ENCODE measurements at places on chromosomes 6 and 20.

GRCh38 chr20:54355631-54356280, 119.6 kb upstream of the DOK5 start:
- DNase-seq, result no peak

DNA sequence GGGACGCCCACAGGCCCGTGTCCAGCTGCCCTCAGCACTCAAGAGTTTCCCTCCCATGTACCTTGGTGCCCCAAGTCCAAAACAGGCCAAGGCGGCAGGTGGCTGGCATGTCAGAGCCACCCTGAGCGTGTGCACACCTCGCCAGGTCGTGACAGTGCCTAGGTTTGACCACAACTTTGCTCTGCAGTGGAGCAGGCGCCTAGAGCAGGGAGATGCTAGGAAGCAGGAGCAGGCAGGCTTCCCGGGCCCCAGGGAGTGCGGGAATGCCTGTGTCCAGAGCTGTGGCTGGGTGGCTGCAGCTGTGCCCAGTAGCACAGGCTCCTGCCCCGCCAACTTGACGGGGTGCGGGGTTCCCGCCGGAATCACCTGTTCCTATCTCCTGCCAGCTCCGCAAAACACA, 380.8 kb upstream of the IMPG1 start:
- DNase-seq, result no peak

DNA sequence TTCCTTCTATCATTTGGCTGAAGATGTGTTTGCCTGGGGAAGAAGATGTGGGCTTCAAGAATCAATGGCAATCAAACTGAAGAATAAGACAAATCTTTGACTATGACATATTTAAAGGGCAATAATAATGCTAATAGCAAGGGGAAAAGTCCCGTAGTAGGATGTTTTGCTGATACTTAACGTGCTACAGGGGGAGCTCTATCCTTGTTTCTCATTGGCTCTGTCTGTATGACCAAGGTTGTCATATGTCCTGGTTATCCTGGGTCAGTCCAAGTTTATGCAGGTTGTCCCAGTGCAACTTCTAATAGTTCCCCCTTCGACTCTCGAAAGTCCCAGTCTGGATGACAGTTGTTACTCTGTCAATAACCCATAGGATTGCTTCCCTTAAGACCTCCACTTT, 321.3 kb downstream of the DHX35 start:
- no peak for DNase-seq

DNA sequence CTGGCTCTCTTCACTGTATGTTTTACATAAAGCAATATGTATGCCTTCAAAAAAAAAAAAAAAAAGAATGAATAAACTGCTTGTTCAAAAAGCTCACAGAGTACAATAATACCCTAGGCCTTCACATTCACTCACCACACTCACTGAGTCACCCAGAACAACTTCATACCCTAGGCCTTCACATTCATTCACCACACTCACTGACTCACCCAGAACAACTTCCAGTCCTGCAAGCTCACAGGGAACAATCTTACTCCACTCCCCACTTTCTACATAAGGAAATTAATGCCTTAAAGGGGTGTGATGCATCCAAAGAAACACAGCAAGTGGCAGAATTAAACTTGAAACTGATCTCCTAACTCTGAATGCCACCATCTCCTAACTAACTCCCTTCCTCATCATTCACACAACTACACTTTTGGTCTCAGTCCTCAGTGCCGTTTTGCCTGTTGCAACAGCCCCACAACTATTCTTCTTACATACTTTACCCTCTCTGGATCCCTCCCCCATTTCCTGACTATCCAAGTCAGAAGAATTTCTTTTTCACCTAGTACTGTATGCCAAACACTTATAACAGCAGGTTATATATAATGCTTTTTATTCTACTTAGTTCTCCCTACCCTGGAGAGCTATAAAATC, 34.2 kb downstream of the NHSL1 start:
- DNase-seq, result no peak

- DNase-seq, result peak; percentile 60
Observed at GRCh38 chr6:36129941-36130666, at the start of gene MAPK13. Gene MAPK13, plus strand, starts transcription at chr6:36130513. Its CDS starts 70 bp downstream, at chr6:36130583.

Measured in suprapubic skin (tissue), 4 donors.